ENCODE measurements at places on chromosomes 6 and 20. TPM values are rescaled to one million over a fixed set of nuclear protein-coding genes. Genes with fewer than 3 reads are reported as not detected.

The TFAP2D gene
- total RNA-seq, result not detected

DNA sequence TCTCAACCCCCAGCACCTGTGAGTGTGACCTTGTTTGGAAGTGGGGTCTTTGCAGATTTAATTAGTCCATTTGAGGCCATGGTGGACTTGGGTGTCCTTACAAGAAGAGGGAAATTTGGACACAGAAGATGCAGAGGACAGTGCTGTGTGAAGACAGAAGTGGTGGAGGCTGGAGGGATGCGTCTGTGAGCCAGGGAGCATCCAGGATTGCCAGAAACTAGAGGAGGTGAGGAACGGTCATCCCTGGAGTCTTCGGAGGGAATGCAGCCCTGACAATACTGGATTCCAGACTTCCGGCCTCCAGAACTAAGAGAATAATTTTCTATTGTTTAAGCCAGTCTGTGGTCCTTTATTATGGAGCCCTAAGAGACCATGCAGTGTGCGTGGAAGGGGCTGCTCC, 22.9 kb upstream of the NPBWR2 start:
- no peak for DNase-seq

The SLC32A1 gene
- not detected for total RNA-seq

The VSX1 gene
- total RNA-seq, result not detected

The SEMG1 gene
- total RNA-seq, result not detected

The RNASET2 gene
- total RNA-seq, result 65.6 TPM

- no peak for DNase-seq
Measured at GRCh38 chr6:161198176-161198575, 75.7 kb downstream of the AGPAT4 start.

The ZBP1 gene
- 9.8 TPM for total RNA-seq

DNA sequence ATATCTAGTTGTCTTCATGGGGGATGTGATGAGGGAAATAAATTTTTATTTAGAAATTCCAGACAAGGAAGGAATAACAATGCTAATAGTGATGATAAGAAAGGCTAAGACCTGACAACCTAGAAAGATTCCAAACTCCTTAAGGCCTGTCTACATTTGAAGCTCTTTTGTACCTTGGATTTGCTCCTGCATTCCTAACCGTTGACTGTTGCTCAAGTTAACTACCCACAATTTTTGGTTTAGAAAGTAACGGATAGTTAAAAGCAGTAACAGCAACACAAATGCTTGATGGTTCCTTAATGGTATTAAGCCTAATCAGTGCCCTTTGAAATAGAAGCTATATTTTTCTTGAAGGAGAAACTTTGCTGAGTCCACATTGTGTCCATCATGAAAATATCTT, 52.9 kb downstream of the TRMT11 start:
- DNase-seq, result no peak

GRCh38 chr20:58696411-58696961, 3.9 kb downstream of the NPEPL1 start:
- no peak for DNase-seq

DNA sequence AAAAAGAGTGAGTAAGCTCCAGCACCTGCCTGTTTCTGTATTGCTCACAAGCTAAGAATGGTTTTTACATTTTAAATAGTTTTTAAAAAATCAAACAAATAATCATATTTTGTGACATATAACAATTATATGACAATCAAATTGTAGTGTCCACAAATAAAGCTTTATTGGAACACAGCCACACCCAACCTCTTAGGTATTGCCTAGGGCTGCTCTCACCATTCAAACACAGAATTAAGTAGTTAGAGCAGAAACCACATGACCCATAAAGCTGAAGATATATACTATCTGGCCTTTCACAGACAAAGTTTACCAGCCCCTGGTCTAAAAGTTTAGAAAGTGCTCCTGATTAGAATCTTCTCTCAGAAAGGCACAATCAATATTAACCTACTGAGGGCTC, 11.2 kb downstream of the TNFRSF21 start:
- DNase-seq, result no peak

DNA sequence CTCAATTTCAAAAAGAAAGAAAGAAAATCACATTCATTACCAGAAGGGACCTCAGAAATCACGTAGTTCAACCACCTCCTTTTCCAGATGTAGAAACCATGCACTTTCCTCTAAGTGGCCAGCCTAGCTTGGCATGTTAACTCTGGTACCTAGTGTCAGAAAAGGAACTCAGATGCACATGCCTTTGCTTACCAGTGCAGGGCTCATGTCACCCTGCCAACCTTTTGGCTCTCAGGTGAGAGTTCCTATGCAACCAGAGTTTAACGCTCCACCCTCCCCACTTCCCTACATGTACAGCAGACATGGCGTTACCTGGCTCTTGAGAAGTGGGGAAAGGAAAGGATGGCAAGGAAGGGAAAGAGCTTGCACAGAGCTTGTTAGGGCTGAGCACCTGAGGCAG, 16.3 kb upstream of the IL17F start:
- no peak for DNase-seq

The PPP1R10 gene
- total RNA-seq, result 64.9 TPM

- no peak for DNase-seq
Measured at GRCh38 chr6:154386848-154387717, 30.5 kb upstream of the IPCEF1 start.

- DNase-seq, result peak; percentile 30
Measured at GRCh38 chr6:7264041-7264440, 49.0 kb downstream of the SSR1 start.

- DNase-seq, result no peak
Measured at GRCh38 chr6:11236076-11236750, 3.7 kb upstream of the NEDD9 start.

The GJA1 gene
- 19.8 TPM for total RNA-seq

The ZGPAT gene
- total RNA-seq, result 60.3 TPM

DNA sequence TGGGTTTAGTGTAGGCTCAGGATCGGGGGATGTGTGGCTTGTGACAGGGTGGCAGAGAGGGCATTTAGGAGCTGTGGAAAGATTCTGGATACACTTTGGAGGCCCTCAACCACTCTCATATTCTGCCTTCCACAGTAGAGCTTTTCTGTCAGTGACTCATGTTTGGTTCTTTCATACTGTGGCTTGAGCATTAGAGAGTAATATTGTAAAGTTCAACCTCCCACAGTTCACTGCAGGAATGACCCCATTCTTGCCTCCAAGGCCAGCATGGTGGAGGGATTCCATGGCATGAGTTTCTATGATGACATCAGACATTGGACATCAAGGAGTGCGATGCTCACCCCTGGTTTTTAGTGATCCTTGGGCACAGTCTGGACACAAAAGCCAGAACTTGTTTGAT, 50.9 kb downstream of the DTD1 start:
- DNase-seq, result no peak

- DNase-seq, result no peak
Measured at GRCh38 chr20:4870906-4871305, 130.4 kb downstream of the SLC23A2 start.

DNA sequence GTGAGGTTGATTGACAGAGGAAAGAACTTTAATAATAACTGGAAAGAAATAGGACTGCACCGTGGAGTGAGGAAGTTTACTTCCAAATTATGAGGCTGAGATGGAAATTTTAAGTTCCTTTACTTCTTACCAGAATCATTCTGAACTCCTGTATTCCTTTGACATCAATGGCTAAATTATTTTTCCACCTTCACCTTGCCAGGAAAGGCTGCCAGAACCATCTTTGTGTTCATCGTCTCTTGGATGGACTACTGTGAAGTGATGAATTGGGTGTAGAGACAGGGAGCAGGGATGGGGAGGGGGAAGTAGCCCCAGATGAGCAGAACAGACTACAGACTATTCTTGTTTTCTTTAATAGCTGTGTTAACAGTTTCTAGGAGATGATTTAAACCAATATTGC, 102.1 kb upstream of the CEP162 start:
- DNase-seq, result no peak

The MEP1A gene
- 748 TPM for total RNA-seq

The EHMT2 gene
- total RNA-seq, result 47.6 TPM

DNA sequence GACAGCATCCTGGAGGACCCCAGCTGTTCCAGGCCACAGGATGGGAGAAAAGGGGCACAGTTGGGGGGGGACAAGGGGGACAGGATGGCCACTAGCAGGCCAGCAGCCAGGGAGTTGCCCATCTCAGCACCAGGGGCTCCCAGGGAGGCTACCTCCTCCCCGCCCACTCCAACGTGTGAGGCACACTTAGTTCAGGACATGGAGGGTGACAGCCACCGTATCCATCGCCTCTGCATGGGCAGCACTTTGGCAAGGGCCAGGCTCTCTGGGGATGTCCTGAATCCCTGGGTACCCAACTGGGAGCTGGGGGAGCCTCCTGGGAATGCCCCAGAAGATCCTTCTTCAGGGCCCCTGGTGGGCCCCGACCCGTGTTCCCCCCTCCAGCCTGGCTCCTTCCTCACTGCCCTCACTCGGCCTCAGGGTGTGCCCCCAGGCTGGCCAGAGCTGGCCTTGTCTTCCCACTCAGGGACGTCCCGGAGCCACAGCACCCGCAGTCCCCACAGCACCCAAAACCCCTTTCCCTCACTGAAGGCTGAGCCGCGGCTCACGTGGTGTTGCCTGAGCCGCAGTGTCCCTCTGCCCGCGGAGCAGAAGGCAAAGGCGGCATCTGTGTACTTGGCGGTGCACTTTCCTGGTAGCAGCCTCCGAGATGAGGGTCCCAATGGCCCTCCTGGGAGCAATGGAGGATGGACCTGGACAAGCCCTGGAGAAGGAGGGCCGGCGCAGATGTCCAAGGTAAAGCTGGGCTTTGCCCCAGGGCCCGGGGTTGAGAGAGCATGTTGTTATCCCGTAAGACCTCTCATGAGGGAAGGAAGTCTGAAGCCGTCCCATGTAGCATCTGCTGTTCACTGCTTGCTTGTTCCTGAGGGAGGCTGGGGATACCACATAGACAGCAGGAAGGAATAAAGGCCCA, 30.7 kb downstream of the ZNF831 start:
- DNase-seq, result no peak

The FAM50B gene
- total RNA-seq, result 3.6 TPM

The RIPPLY2 gene
- total RNA-seq, result not detected

The DCDC2 gene
- total RNA-seq, result 3.3 TPM

GRCh38 chr6:35136185-35136584, 5.0 kb downstream of the TCP11 start:
- DNase-seq, result no peak

DNA sequence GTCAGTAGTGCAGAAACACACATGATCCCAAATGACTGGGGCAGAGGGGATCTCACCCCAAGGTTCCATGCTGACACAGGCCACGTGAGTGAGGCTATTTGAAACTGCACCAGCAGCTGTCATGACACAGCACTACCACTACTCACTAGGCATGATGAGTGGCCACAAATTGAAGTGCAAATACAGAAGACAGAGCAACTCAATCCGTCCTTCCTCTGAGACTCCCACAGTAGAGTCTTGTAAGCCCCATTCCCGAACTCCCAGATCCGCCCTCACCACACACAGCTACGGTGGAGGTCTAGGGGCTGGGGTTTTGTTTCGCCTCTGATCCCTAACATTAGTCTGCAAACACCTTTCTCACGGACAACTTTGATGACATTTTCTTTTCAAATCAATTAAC, 113.3 kb upstream of the NUP153 start:
- DNase-seq, result no peak

GRCh38 chr6:88815491-88815890, 147.9 kb downstream of the RNGTT start:
- DNase-seq, result no peak

GRCh38 chr20:24804481-24805206, 144.4 kb upstream of the CST7 start:
- no peak for DNase-seq

- DNase-seq, result peak; percentile 48
Measured at GRCh38 chr20:37356387-37356786, 10.4 kb downstream of the SRC start.

- no peak for DNase-seq
Measured at GRCh38 chr6:55265409-55266114, 61.7 kb upstream of the GFRAL start.

DNA sequence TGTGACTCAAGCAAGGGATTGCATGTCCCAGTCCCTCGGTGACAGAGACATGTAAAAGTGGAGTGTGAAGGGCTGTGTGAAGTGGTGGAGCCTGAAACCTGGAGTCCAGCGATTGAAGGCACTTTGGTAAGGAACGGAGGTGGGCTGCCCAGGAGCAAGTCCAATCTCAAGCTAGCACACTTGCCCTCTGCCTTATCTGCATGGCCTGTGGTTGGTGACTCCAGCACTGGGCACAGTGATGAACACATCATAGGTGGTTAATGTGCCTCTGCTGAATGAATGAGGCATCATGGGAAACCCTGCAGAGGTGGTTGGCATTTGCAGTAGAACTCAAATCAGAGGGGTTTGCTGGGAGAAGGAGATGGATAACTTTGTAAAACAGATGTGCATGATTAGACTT, 14.9 kb upstream of the ULBP3 start:
- DNase-seq, result no peak

DNA sequence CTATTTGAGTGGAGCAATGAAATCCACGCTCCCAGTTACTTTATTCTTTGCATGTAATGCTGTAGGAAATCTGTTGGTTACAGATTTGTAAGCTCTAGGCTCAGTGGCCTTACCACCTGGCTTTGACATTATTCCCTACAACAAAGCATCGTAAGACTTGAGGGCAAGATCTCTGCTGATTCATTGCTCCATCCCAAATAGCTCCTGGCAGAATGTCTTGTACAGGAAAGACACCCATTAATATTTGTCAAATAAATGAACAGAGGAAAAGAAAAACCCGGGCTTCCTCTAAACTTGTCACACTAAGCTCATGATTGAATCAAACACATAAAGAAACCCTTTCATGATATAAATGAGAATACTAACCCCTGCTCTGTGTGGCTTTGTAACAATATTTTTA, 357.5 kb upstream of the RNF217 start:
- no peak for DNase-seq

GRCh38 chr6:110658631-110659211, 156.5 kb downstream of the CDK19 start:
- DNase-seq, result no peak

DNA sequence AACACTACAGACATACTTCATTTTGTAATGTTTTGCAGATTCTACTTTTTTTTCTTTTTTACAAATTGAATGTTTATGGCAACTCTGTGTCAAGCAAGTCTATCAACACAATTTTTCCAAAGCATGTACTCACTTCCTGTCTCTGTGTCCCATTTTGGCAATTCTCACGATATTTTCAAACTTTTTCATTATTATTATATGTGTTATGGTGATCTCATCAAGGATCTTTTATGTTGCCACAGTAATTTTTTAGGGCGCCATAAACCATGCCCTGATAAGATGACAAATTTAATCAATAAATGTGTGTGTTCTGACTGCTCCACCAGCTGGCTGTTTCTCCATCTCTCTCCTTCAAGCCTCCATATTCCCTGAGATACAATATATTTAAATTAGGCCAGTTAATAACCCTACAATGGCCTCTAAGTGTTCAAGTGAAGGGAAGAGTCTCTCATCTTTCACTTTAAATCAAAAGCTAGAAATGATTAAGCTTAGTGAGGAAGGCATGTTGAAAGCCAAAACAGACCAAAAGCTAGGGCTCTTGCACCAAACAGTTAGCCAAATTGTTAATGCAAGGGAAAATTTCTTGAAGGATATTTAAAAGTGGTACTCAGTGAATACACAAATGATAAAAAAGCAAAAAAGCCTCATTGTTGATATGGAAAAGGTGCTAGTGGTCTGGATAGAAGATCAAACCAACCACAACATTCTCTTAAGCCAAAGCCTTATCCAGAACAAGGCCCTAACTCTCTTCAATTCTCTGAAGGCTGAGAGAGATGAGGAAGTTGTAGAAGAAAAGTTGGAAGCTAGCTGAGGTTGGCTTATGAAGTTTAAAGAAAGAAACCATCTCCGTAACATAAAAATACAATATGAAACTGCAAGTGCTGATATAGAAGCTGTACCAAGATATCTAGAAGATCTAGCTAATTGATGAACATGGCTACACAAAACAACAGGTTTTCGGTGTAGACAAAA, 194.4 kb upstream of the TAB2 start:
- DNase-seq, result no peak
